ENCODE measurements at places on chromosomes 12 and 14.

DNA sequence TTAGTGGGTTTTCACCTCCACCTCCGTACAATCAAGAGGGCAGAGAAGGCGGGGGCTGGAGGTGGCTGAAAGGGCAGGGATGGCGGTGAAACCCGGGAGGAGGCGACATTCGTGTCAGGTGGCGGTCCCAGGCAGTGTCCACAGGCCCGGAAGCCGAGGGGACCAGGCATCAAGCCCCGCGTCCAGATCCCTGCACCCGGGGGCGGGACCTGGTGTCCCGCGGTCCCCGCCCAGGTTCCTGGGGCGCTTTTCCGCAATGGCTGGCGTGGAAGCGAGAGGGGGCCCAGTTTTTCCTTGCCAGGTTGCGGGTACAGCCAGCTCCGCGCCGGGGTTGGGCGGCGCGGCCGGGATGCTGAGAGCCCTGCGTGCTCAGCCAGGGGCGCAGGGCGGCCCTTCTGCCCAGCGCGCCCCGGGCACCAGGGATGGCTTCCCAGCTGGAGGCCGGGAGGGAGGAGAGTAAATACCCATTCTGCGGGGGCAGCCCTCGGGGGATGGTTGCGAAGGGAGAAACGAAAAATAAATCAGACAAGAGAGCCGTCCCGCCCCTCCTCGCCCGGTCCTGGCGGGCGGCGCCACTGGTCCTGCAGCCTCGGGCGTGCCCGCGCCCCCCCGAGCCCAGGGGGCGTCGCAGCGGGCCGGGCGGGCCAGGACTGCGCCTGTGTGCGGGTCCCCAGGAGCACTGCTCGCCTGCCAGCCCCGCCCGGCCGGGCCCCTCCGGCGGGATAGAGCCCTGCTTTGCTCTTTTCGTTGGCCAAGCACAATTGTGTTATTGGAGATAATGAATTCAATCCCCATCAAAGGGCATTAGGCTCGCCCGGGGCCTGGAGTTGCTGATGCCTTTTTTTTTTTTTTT lies 11.5 kb downstream of the FOXA1 start:
- DNase-seq: peak; percentile 87

DNA sequence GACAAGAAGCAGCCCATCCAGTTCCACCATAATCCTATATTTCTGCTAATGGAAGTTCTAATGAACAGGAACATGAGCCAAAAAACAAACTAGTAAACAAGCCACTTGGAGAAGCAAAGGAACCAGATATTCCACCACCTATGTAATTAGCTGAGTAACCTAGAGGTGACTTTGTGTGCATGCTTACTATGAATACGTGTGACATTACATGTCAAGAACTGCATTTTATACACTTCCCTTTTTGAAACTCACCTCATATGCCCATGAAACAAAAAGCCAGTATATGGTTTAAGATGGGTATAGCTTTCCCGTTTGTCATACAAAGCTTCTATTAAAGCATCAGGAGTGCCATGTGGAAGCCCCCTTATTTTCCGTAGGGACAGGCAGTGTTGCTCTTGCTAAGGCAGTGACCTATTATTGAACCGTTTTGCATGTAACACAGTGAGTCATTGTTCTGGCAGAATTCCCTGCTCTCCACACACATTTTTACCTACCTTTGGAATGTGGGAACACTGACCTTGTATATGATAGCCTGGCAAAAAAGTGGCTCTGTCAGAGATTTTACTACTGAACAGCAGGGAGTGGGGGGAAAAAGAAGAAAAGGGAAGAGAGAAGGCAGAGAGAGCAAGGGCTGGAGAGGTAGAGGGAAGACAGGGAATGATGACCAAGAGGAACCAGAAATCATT lies 34.8 kb upstream of the FRMD6 start:
- DNase-seq: peak; percentile 26

DNA sequence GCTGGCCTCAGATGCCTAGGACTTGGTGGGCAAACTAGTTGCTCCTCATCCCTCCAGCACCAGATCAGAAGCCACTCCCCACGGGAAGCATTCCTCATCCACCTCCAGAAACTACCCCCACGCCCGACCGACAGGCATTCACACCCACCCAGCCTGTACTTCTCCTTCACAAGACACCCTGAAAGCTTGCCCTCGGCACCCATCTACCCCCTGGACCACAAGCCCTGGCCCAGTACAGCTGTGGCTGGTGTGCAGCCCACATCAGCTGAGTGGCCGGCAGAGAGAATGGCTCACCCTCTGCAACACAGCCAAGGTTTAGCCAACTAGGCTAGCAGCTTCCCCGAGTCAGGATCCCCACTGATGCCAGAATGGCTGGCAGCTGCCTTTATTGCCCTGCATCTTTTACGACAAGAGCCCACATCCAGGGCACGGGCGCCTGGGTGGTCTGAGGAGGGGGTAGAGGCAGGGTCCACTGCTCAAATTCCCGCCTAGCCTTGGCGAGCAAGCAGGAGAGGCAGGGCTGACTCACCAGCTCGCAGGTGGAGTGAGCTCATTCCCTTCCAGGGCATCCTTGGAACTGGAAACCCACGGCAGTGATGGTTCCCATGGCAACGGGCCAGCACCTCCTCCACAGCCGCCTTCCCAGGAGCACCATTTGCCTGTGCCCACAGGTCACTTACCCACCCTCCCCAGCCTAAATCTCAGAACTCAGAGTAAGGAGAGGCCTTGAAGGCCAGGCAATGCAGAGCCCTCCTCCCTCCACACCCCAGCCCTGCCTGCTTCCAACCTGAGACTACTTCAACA lies 17.1 kb downstream of the ACTN1 start:
- no peak for DNase-seq

- no peak for DNase-seq
These were observed 15.5 kb downstream of the RESF1 start for GRCh38 chr12:31974673-31975072.

DNA sequence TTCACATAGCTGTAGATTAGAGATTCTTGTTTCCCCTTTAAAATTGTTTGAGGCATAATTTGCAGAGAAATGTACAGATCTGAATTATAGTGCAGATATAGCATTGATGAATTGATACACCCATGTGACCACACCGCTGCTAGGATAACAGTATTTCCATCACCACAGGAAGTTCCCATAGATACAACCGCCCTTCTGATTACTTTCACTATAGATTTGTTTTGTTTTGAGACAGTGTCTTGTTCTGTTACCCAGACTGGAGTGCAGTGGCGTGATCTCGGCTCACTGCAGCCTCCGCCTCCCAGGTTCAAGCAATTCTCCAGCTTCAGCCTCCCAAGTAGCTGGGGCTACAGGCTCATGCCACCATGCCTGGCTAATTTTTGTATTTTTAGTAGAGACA lies 8.8 kb upstream of the ASPG start:
- DNase-seq: no peak

DNA sequence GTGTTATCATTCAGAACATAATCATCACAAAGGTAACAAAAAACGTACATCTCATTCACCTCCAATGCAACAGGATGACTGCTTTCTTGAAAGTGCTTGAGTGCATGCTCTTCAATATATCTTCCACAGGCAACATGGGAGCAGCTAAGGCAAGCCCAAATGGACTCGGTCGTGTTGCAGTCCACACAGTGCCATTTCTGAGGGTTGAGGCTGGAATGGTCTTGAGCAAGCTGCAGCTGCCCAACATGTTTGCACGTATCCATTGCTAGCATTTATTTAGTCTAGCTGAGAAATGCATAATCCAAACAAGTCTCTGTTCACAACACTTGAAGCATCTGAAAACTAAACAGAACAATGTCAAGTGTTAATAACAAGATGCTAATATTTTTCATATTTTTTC lies 17.3 kb downstream of the USP44 start:
- DNase-seq: no peak

- DNase-seq: no peak
These were observed 16.3 kb downstream of the GLTP start for GRCh38 chr12:109863847-109864712.

- no peak for DNase-seq
These were observed 71.1 kb downstream of the C2CD5 start for GRCh38 chr12:22473212-22473611.

- no peak for DNase-seq
These were observed 32.3 kb downstream of the ACADS start for GRCh38 chr12:120757949-120758348.

- DNase-seq: no peak
These were observed 82.8 kb upstream of the RASSF8 start for GRCh38 chr12:25875661-25876060.

- no peak for DNase-seq
These were observed 15.1 kb downstream of the TUNAR start for GRCh38 chr14:95891742-95892141.

GRCh38 chr12:51395283-51396230 lies 4.4 kb upstream of the GALNT6 start:
- DNase-seq: no peak

DNA sequence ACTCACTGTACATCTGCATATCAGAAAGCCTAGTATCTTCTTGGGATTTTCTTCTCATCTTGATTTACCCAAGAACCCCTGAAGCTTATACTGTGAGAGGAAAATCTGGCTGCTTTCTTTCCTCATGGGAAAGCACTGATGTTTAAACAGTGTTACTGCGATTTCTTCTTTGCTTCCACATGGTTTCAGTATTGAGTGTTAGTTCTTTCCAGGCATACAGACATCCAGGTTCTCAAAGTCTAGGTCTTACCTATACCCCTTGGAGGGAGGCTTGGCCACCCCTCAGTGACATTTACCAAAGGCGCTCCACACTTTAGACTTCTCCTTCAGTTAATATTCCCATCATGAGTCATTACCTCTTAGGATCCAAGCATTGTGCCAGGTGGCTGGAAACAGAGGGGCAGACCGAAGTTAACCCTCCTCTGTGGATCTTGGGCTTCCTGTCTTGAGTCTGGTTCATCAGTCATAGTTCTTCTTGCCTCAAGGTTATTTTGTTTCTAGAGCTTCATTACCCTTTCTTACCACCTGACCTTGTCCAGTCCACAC lies 79.1 kb downstream of the TMEM117 start:
- no peak for DNase-seq

DNA sequence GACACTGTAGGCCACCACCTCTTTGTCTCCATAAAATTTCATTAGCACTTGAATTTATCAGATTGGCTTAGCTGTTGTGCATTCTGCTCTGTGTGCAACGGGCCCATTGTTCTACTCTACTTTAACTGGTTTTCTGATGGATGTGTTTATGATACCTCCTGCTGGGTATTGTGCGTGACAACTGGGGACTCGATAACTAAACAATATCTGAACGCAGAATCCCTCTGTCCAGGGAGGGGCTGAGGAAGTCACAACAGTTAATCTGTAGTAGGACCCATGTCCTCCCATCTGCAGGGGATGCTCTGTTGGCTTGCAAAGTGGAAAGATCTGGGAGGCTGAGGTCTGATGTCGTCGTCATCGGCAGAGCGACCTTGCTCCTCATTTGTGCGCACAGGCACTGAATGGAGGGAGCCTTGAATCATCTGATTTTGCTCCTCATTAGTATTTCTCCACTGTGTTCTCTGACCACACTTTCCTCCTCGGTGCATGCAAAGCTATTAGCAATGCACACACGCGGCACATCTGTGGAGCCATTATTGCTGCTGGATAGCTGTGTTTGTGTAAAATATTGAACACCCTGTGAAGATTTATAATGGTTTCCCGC lies 422.5 kb downstream of the NRXN3 start:
- DNase-seq: no peak

GRCh38 chr14:101839236-101839635 lies 77.7 kb downstream of the PPP2R5C start:
- DNase-seq: no peak

GRCh38 chr12:97283297-97283696 lies 179.3 kb upstream of the RMST start:
- peak; percentile 6 for DNase-seq

GRCh38 chr12:22467190-22467589 lies 77.2 kb downstream of the C2CD5 start:
- DNase-seq: no peak

GRCh38 chr14:33307691-33308251 lies 369.1 kb downstream of the NPAS3 start:
- no peak for DNase-seq

DNA sequence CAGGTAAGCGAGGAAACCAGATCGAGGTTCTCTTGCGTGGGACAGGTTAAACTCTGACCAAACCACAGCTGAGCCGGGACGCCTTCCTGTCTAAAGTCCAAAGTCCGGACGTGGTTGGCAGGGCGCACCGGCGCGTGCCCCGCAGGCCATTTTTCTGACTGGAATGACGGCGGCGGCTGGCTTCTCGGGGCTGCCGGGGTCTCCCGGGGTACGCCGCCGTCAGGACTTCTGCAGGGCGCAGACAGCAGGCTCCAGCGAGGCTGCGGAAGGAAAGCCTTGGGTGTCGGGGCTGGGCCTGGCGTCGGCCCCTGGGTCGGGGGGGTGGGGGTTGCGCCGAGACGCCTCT lies 32.8 kb downstream of the MIA2 start:
- no peak for DNase-seq

- DNase-seq: no peak
These were observed 43.0 kb upstream of the SYCP3 start for GRCh38 chr12:101782273-101782731.

DNA sequence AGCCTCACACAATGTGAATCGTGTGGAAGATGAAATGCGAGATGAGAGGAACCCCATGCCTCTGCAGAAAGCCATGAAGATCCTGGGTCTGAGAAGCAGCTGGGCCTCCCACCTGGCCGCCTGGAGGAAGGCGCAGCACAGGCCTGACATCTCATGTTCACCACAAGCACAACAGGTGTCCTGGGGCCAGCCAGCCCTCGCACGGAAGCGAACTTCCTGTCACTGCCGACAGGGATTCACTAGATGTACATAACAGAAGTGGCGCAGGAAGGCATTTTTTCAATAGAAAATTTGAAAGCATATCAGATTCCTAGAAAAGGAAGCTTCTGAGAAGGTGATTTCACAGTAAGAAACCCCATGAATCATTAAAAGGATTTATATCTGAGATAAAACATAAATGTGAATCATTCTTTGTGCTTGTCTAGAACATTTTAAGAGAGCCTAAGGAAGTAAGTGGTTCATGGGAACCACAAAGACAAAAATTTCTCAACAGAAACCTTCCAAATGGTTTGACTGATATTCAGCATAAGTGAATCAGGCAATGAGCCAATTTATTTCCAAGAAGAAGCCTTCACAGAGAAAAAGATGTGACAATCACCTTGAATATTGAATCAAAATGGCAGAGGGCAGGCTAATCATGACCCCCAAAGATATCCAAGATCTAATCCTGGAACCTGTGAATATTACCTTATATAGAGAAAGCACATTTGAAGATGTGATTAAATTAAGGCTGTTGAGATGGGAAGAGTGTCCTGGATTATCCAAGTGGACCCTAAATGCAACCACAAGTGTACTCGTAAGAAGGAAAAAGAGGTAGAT lies 311.9 kb downstream of the DUSP6 start:
- DNase-seq: peak; percentile 24

DNA sequence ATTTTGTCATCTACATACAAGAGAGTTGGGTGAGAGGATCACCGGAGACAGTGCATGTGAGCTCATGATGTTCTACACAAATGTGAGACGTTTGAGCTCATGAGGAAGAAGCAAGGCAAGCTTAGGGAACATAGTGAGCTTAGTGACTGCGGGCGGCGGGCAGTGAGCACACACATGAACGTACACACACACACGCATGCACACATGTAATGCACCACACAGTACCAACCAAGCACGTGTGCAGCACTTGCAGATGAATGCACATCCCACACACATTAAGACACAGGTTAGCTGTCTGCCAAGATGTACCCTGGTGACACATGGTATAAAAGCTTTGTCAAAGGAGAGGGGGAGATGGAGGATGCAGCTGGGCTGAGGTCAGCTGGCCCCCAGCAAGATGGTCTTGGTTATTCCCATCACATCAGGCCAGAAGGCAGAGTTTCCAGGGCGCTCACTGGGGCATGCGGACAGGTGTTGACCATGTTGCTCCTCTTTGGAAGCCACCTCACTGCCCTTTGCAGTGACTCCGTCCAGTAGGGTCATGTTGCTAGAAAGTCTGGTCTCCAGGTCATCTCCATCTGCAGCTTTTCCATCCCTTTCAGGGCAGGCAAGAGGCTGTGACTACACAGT lies 8.7 kb upstream of the CACNA2D4 start:
- no peak for DNase-seq

Measured in upper lobe of left lung (tissue), 6 donors.